Stimulated activated naive B cell treated with anti-CD40 and anti-IgM and Interleukin-4, amounts not matched to agents 10 μg/mL and 1 μg/mL and 100 μg/mL, for 72 hours (primary cell): ENCODE measurements at places on chromosomes 3 and 15.

DNA sequence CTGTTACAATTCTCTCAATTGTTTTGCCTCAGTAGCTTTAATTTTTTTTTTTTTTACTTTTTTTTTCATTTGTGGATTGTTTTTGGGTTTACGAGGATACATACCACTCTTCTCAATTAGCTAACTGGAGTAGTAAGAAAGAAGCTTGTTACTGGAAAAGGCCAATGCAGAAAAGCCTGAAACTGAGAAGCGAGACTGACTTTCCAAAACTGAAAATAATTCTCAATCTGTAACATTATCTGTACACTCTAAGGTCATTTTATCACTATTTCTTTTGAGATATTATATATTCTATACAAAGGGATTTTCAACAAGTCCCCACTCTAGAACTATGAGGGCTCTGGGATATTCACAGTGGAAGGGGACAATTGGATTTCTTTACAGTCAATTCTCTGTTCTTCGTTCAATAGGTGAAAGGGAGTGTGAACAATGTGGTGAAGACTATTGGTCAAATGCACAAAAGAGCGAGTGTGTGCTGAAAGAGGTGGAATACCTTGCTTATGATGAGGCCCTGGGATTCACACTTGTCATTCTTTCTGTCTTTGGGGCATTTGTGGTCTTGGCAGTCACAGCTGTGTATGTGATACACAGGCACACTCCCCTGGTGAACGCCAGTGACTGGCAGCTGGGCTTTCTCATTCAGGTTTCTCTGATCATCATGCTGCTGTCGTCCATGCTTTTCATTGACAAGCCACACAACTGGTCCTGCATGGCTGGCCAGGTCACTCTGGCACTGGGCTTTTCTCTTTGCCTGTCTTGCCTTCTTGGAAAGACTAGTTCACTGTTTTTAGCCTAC, 83.9 kb upstream of the KCNAB1 start:
- no peak for DNase-seq

DNA sequence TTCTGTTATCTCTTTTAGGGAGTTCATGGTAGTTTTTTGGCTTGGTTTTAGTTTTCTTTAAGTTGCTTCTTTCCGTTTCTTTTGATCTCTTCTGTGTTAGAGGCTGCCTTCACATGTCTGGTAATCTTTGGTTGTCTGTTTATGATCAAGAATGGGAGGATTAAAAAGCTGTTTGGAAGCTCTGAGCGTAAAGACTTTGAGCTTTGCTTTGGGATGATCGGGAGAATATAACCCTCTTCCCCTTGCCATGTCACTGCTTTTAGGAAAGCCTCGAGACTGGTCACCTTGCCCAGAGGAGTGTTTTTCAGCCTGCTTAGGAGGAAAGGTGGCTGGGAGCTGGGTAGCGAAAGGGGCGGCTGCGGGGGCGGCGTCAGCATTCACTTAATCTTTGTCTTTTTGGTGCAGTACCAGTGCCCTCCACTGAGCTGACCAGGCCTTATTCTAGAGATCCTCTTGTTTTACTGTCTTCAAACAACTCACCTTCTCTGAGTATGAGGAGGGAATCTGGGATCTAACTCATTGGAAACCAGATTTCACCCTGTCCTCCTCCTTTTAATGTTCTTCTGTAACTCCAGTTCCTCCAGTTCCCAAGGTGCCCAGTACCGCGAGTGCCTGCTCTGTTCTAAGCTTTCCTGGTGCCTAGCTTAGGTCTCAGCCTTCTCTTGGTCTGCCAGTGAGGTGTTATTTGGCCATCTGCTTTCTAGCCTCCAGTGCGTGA, 15.5 kb downstream of the TATDN2 start:
- DNase-seq: no peak

GRCh38 chr15:78550194-78550593, 9.9 kb downstream of the PSMA4 start:
- DNase-seq: no peak

- DNase-seq: no peak
Measured at GRCh38 chr3:76345878-76346277, 560.5 kb upstream of the ZNF717 start.

DNA sequence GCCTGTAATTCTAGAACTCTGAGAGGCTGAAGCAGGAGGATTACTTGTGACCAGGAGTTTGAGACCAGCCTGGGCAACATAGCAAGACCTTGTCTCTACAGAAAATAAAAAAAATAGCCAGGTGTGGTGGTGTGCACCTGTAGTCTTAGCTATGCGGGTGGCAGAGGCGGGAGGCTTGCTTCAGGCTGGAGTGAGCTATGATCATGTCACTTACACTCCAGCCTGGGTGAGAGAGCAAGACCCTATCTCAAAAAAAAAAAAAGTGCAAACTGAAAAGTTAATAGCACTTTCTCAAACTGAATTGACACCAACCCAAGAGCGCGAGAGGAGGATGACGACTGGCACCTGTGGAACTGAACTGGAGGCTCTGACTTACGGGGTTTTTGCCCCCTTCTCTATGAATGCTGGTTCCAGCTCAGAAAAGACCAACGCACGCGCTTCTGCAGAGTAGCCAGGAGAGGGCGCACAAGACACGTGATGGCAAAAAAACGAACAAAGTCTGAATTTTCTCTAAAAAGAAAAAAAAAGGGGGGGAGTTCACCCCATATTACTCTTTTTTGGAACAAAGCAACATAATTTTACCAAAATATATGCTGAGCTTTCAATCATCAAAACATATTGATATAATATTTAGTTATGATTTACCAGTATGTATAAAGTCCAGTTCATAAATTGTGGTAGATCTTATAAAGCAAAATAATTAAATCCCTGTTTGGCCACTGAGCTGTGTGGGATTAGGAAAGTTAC, 23.7 kb downstream of the CFAP92 start:
- peak; percentile 18 for DNase-seq

GRCh38 chr15:36428102-36428845, 151.2 kb upstream of the CDIN1 start:
- DNase-seq: no peak

- no peak for DNase-seq
Measured at GRCh38 chr3:73739791-73740453, 115.2 kb upstream of the PDZRN3 start.

DNA sequence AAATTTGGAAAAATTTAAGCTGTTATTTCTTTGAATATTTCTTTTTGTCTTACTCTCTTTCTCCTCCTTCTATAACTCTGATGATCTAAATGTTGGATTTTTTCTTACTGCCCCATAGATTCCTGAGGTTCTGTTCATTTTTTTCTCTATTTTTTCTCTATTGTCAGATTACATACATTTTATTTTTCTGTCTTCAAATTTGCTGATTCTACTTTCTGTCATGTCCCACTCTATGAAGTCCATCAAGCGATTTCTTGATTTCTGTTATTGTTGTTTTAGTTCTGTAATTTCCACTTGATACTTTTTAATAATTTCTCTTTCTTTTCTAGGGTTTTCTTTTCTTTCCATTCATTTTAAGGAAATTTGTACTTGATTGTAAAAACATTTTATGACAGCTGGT, 83.7 kb upstream of the THRB start:
- DNase-seq: no peak

- DNase-seq: peak; percentile 67
Measured at GRCh38 chr3:10192953-10193691, 28.4 kb downstream of the IRAK2 start.

DNA sequence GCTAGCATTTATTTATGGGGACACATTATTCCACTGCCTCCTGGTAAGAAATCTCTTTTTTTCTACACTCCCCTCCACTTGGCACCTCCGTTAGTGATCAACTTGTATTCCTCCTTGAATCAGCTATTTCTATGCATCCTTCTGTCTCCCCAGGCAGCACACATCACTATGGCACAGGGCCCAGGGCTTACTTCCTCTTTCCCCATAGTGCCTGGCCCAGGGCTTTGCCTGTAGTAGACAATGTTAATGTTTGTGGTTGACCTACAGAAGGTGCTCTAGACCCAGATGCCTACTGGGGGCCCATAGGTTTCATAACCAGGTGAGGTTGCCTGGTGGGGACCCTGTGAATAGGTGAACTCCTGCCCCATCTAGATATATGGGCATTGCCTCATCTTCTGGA, 44.9 kb downstream of the EPHB1 start:
- DNase-seq: peak; percentile 6

DNA sequence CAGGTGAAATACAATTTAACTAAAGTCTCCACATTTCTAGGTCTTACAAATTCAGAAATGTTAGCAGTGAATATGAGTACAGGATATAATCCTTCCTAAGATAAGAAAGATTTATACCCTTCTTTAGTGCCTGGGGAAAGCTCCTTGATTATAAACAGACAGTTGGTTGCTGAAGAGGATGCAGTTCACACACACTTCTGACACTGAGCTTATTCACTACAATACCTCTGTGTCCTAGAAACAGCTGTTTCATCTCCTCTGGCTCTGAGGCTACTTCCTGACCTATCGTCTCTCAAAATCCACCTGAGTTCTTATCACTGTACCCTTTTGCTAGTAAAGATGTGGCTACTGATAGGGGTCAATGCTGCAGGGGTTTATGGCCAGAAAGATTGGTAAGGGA, 57.1 kb downstream of the TP63 start:
- no peak for DNase-seq

DNA sequence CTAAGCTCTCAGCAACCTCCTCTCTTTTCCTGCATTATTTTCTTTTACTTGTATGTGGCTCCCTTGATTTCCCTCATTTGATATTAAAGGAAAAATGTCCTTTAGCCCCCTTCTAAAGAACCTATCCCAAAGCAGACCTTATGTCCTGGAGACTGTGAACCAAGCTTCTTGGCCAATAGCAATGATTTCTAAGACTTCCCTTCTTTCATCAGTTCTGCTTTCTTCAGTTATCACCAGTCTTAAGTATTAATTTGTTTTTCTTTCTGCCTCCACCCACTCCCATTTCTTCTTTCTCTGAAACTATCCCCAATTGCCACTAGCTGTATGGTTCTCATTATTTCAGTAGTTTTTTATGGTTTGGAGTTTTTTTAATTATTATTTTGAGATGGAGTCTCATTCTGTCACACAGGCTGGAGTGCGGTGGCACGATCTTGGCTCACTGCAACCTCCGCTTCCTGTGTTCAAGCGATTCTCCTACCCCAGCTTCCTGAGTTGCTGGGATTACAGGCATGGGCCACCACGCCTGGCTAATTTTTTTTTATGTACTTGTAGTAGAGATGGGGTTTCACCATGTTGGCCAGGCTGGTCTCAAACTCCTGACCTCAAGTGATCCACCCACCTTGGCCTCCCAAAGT, 12.1 kb downstream of the TMOD3 start:
- no peak for DNase-seq

DNA sequence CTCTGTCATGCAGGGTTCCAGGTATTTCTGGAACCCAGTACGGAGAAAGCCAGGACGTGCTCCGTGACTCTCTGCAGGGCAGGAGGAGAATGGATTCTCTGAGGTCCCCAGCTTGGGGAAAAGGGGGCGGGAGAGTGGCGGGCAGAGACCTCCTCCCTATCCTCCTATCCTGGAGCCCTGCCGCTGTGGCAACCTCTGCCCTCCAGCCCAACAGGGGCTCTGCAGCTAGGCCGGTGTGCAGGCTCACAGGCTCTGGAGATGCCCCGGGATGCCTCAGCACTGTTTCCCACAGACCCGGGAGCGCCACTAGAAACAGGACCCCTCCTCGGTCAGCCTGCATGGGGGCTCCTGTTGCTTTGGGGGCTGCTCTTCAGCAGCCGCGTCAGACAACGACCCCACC, 43.1 kb downstream of the NUP210 start:
- no peak for DNase-seq

DNA sequence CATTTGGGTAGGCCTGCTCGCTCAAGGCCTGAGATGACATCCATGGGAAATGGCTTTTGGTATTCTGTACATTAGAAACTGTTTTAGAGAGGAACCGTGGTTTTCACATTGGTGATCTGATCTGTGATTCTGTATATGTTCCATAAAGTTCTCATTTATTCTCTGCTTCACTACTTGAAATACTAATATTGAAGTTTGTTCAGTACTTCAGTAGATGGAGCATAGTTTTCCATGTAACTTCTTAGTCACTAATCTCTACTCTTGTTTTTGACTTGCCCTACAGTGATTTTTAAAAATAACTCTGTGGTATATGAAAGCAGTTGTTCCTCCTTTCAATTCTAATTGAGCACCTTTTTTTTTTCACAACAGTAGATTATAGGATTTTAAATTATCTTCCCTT, 66.5 kb downstream of the MBNL1 start:
- DNase-seq: no peak

DNA sequence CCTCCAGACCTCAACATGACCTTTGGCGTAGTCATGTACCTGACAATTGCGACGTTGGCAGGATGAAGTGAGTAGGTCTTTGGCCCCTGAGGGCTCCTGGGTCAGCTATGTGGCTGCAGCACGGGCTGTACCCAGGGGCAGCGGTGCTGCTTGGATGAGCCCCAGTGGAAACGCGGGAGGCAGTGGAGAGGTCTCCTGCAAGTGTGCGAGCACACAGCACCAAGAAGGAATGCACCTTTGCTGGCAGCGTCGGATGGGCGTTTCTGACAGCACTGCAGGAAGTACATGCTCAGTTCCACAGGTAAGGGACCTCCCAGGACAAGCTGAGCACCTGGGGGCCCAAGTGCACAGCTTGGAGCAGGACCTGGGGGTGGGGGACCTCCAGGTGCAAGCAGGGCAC, 67.4 kb upstream of the UNC13C start:
- no peak for DNase-seq

DNA sequence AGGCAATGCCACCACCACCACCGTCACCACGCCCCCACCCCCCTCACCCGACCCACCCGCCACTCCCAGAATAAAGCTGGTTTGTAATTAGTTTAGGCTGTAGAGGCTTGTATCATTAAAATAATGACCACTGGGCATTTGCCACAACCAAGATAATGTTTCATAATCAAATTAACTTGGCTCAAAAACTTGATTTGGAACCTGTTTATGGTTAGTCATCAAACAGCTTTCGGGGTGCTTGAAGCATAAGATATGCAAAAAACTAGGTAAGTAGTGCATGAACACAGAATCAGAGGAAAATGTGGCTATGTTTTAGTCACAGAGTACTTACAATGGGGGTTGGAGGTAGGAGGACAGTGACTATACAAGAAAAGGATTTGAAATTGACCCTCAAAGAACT, 115.1 kb downstream of the FHIT start:
- no peak for DNase-seq

- DNase-seq: peak; percentile 9
Measured at GRCh38 chr15:76058714-76059319, 968 bp upstream of the TMEM266 start.

DNA sequence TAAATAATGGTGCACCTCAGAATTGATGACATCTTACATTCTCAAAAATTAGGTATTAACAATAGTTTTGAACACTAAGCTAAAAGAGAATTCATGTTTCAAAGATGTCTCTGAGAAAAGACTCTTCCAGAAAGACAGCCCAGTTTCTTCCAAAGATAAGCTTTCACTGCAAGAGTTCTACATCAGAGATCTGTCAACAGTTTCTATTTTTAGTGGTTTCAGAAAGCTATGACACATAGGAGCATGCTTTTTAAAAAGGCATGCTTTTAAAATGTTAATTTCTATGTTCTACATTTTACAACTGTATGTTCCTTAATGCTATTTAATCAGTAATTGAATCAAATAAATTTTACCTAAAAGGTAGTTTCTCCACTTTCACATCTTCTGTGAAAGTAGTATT, 88.2 kb downstream of the PLOD2 start:
- DNase-seq: no peak

GRCh38 chr15:52678468-52679231, 538 bp downstream of the ATOSA start:
- DNase-seq: peak; percentile 39

- no peak for DNase-seq
Measured at GRCh38 chr15:72559781-72560180, 85.7 kb downstream of the ARIH1 start.
